Glutamatergic neuron (in vitro differentiated cells): ENCODE measurements at places on chromosomes 12 and 14. TPM values are rescaled to one million over a fixed set of nuclear protein-coding genes. Genes with fewer than 3 reads are reported as not detected.

PIWIL1 gene
- not detected for total RNA-seq

C12orf54 gene
- total RNA-seq, result not detected

GLIPR1L1 gene
- not detected for total RNA-seq

ZFYVE1 gene
- 43.7 TPM for total RNA-seq

PTPN6 gene
- 3.8 TPM for total RNA-seq

SYCP3 gene
- total RNA-seq, result not detected

ABCD2 gene
- 4.2 TPM for total RNA-seq

C14orf180 gene
- not detected for total RNA-seq

DNA sequence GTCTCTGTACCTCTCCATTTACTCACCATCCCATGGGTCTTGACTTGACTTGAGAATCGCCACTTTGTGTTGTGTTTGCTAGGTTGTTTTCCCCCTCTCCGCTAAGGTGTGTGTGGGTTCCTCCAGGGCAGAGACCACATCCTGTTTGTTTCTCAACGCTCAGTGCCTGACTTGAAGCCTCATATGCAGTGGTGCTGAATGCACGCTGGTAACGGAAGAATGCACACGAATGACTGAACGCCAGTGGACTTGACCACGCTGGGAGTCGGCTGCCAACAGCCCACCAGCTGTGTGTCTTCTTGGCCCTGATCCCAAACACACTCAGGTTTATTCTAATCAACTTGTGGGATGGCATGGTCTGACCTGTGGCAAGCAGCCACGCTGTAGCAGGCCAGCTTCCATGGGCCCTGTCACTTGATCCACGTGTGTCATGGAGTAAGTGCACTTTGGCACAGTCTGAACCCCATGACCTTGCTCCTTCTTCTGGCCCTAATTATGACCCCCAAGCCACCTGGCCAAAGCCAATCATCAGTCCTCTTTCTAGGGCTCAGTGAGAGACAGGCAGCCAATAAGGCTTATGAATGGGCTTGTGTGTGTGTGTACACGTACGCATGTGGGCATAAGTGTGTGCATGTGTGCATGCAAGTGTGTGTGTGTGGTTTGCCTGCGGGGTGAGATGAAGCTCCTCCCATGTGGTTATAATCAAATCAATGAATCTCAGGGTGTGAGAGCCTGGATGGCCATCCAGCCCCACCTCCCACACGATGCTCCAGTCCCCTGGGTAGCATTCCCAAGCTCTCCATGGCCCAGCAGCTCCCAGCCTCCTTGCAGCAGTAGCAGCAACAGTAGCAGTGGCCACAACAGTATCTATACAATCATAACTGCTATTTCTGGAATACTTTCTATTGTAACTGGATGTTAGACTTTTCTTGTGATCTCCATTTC is 6.4 kb upstream of the TC2N start:
- H3K27ac ChIP-seq, result no peak overlapping the region
- no peak overlapping the region for H3K4me3 ChIP-seq
- no peaks in the 10 kb centered on the region for H3K36me3 ChIP-seq
- peaks cover 2% of the 10 kb centered on the region for H3K27me3 ChIP-seq
- DNase-seq, result no peak
- no peaks in the 10 kb centered on the region for H3K4me1 ChIP-seq

DNA sequence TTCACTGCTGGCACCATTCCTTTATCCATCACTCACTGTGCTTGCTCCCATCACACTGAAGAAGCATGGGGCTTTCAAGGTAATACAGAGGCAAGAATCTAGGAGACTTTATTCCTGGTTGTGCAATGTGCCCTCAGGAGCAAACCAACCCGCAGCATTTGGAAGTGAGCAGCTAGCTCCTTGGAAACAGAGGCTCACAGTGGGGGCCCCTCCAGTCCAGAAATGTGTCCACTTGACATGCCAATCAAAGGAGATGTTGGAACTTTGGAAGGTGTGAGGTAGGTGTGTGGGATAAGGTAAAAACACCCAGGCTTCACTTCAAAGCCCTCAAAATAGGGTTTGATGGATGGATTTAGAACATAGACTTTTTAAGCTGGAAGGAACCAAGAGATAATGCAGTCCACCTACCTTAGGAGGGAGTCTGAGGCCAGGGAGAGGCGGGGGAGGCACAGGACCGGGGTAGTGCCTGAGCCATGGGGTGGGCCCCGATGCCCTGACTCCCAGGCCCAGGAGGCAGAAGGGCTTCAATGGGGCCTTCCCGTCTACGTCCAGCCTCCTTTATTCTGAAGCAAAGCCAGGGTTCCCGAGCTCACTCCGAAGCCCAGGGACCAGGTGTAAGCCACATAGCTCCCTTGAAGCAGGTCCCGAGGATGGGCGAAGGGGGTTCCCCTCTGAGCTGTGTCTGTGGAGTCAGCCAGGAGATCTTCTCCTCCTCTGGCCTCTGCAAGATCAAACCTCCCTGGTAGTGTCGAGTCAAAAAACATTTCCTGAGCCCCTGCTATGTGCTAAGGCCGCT is 17.6 kb upstream of the BCL11B start:
- DNase-seq, result no peak
- H3K27ac ChIP-seq, result no peak overlapping the region
- H3K27me3 ChIP-seq, result peaks cover 6% of the 10 kb centered on the region
- peaks cover 5% of the 10 kb centered on the region for H3K36me3 ChIP-seq
- no peaks in the 10 kb centered on the region for H3K4me1 ChIP-seq
- H3K4me3 ChIP-seq, result no peak overlapping the region

DNA sequence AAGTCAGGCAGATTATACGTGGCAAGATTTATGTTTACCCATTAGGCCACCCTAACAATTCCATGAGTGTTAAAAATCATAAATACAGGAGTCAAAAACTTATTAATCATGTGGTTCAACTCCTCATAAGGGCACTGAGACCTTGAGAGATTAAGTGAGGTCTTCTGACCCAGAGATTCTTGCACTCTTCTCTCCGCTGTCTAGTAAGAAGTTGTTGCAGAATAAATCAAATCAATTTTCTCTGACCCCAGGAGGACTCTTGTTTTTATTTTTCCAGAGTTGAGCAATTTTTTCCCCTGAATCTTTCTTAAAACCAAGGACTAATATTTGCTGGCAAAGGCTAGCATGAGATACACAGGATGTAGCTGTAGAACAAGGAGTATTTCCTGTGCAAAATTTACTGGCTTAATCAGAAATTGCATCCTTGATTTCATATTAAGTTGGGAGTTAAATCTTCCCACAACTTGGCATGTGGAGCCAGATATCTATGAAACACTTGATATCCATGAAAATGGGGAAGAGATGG is 90.9 kb upstream of the PTHLH start:
- peaks cover 2% of the 10 kb centered on the region for H3K27me3 ChIP-seq
- no peak overlapping the region for H3K4me3 ChIP-seq
- no peaks in the 10 kb centered on the region for H3K36me3 ChIP-seq
- H3K4me1 ChIP-seq, result no peaks in the 10 kb centered on the region
- no peak overlapping the region for H3K27ac ChIP-seq
- no peak for DNase-seq

- no peak overlapping the region for H3K27ac ChIP-seq
- no peaks in the 10 kb centered on the region for H3K4me1 ChIP-seq
- DNase-seq, result no peak
- H3K27me3 ChIP-seq, result peaks cover 5% of the 10 kb centered on the region
- H3K36me3 ChIP-seq, result peaks cover 5% of the 10 kb centered on the region
These were observed 172.9 kb downstream of the CACNA1C start for GRCh38 chr12:2225696-2226095.

- no peak overlapping the region for H3K4me3 ChIP-seq
- H3K4me1 ChIP-seq, result no peaks in the 10 kb centered on the region
- H3K27ac ChIP-seq, result no peak overlapping the region
- no peak for DNase-seq
- H3K36me3 ChIP-seq, result no peaks in the 10 kb centered on the region
These were observed 6.9 kb upstream of the RD3L start for GRCh38 chr14:103949131-103949790.

DNA sequence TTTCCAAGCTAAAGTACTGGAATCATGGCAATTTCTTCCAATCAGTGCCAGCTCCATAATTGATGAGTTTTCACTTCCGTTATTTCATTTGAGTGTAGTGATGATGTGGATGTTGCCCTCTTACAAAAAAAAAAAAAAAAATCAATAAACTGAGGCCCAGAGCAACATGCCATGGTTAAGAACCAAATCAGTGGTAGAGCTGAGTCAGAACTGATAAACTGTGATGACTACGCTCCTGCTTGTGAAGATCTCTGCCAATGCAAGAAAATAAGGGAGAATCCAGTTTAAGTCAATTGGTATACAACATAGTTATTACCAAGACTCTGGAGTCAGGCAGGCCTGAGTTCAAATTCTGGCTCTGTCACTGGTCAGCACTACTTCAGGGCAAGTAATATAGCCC is 102.7 kb downstream of the GPR135 start:
- no peak overlapping the region for H3K4me3 ChIP-seq
- no peaks in the 10 kb centered on the region for H3K4me1 ChIP-seq
- no peak overlapping the region for H3K27ac ChIP-seq
- H3K36me3 ChIP-seq, result no peaks in the 10 kb centered on the region

DNA sequence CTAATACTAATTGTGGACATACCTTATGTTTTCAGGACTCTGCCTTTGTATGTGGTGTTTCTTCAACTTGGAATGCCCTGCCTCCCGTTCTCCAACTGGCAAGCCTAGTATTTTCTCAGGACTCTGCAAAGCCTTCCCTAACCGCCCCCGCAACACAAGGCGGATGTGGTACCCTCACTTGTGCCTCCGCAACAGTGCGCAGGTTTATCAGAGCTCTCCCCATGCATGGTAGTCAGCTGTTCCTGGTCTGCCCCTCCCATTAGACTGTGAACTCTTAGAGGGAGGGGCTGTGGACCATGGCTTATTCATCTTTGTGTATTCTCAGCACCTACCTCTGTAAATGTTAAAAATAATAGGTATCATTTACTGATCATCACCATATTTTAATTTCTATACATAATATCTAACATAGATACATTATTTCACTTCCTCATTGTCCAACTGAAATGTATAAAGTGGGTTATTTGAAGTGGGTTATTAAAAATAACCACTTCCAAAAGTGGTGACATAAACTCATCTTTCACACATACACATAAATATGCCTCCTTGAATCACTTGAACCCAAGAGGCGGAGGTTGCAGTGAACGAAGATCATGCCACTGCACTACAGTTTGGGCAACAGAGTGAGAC is 9.0 kb downstream of the LPAR5 start:
- no peak overlapping the region for H3K27ac ChIP-seq
- H3K27me3 ChIP-seq, result peaks cover 2% of the 10 kb centered on the region
- H3K4me3 ChIP-seq, result no peak overlapping the region
- H3K36me3 ChIP-seq, result no peaks in the 10 kb centered on the region
- no peaks in the 10 kb centered on the region for H3K4me1 ChIP-seq
- DNase-seq, result no peak

GRCh38 chr14:64201921-64202545 is 92.1 kb downstream of the ESR2 start:
- H3K36me3 ChIP-seq, result no peaks in the 10 kb centered on the region
- H3K27me3 ChIP-seq, result peaks cover 2% of the 10 kb centered on the region
- DNase-seq, result no peak
- peaks cover 21% of the 10 kb centered on the region for H3K4me1 ChIP-seq
- H3K4me3 ChIP-seq, result no peak overlapping the region

GRCh38 chr14:71395151-71395604 is 487.9 kb downstream of the PCNX1 start:
- no peaks in the 10 kb centered on the region for H3K4me1 ChIP-seq
- H3K36me3 ChIP-seq, result no peaks in the 10 kb centered on the region
- DNase-seq, result no peak
- no peak overlapping the region for H3K27ac ChIP-seq
- H3K27me3 ChIP-seq, result no peaks in the 10 kb centered on the region
- no peak overlapping the region for H3K4me3 ChIP-seq

DNA sequence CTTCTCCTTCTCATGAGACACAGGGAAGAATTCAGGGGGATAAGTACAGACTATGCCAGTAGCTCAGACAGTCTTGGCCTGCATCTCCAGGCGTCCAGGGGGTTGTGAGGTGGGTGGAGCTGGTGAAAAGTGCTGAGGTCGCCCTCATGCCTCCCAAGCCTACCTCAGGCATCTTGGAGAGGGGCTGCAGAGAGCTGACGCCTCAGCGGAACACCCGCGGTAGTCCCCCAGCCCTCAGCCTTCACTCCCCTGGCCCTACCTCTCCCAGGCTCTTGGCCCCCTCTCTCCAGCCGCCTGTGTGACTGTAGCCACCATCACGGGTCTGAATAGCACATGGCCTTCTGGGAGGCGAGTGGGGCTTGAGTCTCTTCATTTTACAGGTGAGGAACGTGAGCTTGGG is 59.8 kb upstream of the DLK1 start:
- H3K4me1 ChIP-seq, result peaks cover 18% of the 10 kb centered on the region
- peaks cover 5% of the 10 kb centered on the region for H3K27me3 ChIP-seq
- H3K27ac ChIP-seq, result no peak overlapping the region
- H3K36me3 ChIP-seq, result no peaks in the 10 kb centered on the region
- H3K4me3 ChIP-seq, result no peak overlapping the region
- DNase-seq, result no peak

- H3K4me3 ChIP-seq, result no peak overlapping the region
- DNase-seq, result peak; percentile 10
- H3K36me3 ChIP-seq, result no peaks in the 10 kb centered on the region
- peaks cover 8% of the 10 kb centered on the region for H3K4me1 ChIP-seq
- peaks cover 8% of the 10 kb centered on the region for H3K27me3 ChIP-seq
- H3K27ac ChIP-seq, result no peak overlapping the region
These were observed 220.3 kb downstream of the KIF26A start for GRCh38 chr14:104358528-104359300.

DNA sequence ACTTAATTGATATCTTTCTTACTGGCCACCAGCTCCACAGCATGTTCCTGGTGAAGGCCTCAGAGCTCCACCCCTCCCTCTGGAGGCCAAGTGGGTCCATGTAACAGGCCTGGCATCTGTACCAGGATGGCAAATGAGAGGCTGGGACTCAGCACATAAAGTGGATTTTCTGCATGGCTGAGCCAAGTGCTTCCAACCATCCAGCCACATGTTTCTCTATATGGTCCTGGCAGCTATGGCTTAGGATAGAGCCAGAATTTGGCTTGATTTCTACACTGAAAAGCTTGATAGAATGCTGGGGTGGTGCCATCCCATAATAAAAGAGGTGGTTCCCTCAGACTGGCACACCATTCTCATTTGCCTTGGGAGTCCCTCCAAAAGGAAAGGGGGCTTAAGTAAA is 94.1 kb downstream of the PAX9 start:
- no peak overlapping the region for H3K27ac ChIP-seq
- no peaks in the 10 kb centered on the region for H3K27me3 ChIP-seq
- peaks cover 5% of the 10 kb centered on the region for H3K36me3 ChIP-seq
- no peak overlapping the region for H3K4me3 ChIP-seq

- no peak overlapping the region for H3K27ac ChIP-seq
- H3K4me1 ChIP-seq, result no peaks in the 10 kb centered on the region
- H3K36me3 ChIP-seq, result peaks cover 5% of the 10 kb centered on the region
- H3K4me3 ChIP-seq, result no peak overlapping the region
These were observed 18.7 kb upstream of the CLMN start for GRCh38 chr14:95338436-95338835.

GRCh38 chr14:23352506-23353432 is at the start of gene SLC22A17:
Gene SLC22A17, minus strand, starts transcription at chr14:23352887.
- H3K4me3 ChIP-seq, result peak within 1 kb of the TSS; percentile 92
- peak within 1 kb of the TSS; percentile 90 for H3K27ac ChIP-seq
- H3K27me3 ChIP-seq, result peaks cover 16% of the 10 kb centered on the region
- peaks cover 14% of the 10 kb centered on the region for H3K4me1 ChIP-seq
- peak; percentile 88 for DNase-seq

GRCh38 chr14:22515929-22516328 is 73.1 kb downstream of the DAD1 start:
- no peaks in the 10 kb centered on the region for H3K36me3 ChIP-seq
- H3K4me1 ChIP-seq, result no peaks in the 10 kb centered on the region
- no peak for DNase-seq
- H3K4me3 ChIP-seq, result no peak overlapping the region
- H3K27ac ChIP-seq, result no peak overlapping the region
- H3K27me3 ChIP-seq, result no peaks in the 10 kb centered on the region

- H3K36me3 ChIP-seq, result no peaks in the 10 kb centered on the region
- H3K27ac ChIP-seq, result no peak overlapping the region
- H3K27me3 ChIP-seq, result peaks cover 7% of the 10 kb centered on the region
These were observed 24.7 kb upstream of the GPR132 start for GRCh38 chr14:105089746-105090492.

- no peaks in the 10 kb centered on the region for H3K36me3 ChIP-seq
- H3K27ac ChIP-seq, result peak overlapping the region; percentile 95
- peaks cover 2% of the 10 kb centered on the region for H3K27me3 ChIP-seq
These were observed 729 bp downstream of the OSBPL8 start for GRCh38 chr12:76558684-76559399.
